ENCODE measurements at places on chromosomes 5 and 9.
A peak's percentile ranks its signal among the peaks of the same experiment; 100 is the strongest.

GRCh38 chr5:111211341-111211740 lies 12.8 kb upstream of the CAMK4 start:
- DNase-seq = no peak

DNA sequence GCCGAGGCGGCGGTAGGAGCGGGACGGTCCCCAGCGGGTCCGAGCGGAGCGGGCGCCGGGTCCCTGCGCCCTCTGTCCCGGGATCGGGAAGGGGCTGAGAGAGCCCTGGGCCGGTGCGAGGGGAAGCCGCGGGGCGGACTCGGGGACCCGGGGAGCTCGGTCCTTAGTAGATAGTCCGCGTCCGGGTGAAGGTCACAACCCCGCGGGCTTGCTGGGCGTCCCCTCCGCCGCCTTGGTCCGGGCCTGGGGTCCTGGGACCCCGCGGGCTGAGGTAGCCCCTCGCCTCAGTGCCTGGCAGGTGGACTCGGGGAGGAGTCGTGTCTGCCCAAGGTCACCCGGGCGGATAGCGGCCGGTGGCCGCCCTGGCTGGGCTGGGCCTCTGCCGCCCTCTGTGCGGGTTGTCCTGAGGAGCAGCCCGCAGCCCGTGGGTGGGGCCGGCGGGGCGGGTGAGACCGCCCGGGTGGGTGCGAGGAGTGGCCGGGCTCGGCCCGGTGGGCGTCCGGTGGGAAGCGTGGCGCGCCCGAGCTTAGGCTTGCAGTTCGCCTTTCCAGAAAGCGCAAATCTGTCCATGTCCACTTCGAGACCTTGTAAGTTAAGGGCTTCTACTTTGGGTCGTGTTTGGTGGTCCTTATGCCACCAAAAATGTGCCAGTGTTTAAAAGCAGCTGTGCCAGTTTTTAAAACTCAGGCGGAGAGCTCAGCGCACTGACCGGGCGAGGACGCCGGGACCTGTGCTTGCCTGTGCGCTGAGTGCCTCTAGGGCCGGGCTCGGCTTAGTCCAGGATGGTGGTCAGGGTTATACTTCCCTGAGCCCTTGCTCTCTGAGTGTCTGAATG lies 554 bp downstream of the SDHA start:
- DNase-seq = no peak

DNA sequence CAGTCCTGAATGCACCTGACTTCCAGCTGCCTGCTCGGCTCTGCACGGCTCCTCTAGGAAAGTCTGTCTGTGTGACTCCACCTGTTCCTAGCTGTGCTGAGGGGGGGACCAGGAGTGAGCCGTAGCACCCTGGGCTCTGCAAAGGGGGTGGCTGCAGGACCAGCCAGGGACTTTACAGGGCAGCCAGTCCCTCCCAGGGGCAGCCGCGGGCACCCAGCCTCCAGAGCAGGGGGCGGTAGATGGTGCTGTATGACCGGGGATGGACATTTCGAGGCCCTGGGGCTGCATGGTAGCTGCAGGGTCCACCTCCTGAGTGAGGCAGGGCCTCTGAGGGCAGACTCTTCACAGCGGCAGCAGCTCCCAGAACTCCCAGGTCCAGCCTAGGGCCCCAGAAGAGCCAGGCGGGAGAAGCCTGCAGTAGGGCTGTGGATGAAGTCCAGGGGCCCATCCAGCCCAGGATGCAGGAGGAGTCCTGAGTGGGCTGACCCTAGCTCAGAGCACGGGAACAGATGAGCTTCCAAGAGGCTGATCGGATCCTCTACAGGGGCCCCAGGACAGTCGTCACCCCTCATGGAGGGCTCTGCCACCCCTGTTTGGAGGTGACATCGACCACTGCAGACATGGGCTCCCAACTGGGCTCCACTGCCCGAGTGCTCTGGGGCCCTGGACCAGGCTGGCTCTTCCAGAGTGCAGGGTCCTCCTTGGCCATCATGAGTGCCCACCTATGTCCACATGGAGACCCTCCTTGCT lies 105.4 kb downstream of the ZNF354C start:
- no peak for DNase-seq

DNA sequence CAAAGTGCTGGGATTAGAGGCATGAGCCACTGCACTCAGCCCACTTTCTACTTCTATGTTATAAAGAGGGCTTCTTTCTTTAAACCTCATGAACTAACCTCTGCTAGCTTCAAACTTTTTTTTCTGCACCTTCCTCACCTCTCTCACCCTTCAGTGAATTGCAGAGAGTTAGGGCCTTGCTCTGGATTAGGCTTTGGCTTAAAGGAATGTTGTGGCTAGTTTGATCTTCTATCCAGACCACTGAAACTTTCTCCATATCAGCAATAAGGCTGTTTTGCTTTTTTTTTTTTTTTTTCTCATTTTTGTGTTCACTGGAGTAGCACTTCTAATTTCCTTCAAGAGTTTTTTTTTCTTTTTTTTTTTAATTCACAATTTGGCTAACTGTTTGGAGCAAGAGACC lies 216.4 kb upstream of the MAP3K1 start:
- no peak for DNase-seq

- no peak for DNase-seq
Observed at GRCh38 chr9:129511285-129511900, 109.5 kb downstream of the C9orf50 start.

DNA sequence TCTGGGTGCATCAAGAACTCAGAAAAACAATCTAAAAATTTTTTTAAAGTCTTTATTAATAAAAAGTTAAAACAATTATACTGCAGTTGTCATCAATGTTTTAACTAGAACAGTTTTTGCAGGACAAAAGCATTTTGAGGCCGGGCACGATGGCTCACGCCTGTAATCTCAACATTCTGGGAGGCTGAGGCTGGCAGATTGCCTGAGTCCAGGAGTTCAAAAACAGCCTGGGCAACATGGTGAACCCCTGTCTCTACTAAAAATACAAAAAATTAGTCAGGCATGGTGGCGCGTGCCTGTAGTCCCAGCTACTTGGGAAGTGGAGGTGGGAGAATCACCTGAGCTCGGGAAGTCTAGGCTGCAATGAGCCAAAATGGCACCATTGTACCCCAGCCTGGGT lies 5.2 kb upstream of the SPRY4 start:
- no peak for DNase-seq

DNA sequence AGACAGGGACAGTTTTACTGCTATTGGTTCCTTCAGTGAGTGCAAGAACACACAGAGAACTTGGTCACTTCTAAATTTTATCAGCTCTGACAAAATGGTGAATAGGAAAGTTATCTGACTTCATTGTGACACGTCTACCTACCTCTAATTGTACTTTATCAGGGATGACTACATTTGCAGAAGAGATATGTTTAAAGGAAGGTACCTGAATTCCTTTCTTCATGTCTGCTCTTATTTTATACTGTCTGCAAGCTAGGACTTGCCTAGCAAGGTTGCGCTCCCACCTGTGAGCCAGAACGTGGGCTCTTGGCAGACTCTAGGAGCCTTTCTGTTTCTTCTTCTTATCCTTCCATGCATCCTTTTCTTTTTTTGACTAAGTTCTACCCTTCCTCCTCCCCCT lies 1.6 kb downstream of the SLC27A6 start:
- DNase-seq = no peak

DNA sequence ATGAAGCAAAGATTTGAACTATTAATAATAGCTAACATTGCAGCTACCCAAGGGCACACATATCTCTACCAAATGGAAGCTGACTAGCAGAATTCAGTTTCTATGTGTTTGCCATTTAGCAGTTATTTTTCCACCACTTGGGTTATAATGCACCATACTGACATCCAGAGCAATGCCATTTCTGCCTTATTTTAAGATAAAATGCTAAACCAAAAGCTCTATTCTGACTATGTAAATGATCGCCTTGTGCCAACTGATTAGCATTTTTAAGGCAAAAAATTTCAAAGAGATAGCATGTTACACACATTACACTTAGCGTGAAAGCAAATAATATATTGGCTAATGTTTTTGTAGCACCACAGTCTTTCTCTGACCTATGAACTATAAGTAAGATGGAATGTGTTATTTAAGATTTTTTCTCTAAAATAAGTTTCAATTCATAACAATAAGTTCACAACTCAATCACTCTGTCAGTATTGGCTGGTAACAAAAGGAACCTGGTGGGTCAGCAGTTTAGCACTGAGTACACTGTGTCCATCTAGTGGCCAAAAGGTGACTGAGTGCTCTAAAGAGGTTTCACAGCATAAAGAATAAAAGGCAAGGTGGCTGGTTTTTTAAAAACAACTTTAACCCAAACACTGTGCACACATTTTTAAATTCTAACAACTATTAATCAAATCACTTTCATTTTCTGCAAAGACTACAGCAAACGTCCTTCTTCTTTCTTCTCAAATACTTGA lies 443.5 kb downstream of the PDE4D start:
- no peak for DNase-seq

- DNase-seq = no peak
Observed at GRCh38 chr5:178304761-178305645, 72.4 kb upstream of the PHYKPL start.

- no peak for DNase-seq
Observed at GRCh38 chr5:94812232-94812631, 193.8 kb downstream of the SLF1 start.

- DNase-seq = no peak
Observed at GRCh38 chr5:164351245-164351834, 845.9 kb downstream of the MAT2B start.

GRCh38 chr5:151721087-151721646 lies 34.5 kb upstream of the SPARC start:
- no peak for DNase-seq

DNA sequence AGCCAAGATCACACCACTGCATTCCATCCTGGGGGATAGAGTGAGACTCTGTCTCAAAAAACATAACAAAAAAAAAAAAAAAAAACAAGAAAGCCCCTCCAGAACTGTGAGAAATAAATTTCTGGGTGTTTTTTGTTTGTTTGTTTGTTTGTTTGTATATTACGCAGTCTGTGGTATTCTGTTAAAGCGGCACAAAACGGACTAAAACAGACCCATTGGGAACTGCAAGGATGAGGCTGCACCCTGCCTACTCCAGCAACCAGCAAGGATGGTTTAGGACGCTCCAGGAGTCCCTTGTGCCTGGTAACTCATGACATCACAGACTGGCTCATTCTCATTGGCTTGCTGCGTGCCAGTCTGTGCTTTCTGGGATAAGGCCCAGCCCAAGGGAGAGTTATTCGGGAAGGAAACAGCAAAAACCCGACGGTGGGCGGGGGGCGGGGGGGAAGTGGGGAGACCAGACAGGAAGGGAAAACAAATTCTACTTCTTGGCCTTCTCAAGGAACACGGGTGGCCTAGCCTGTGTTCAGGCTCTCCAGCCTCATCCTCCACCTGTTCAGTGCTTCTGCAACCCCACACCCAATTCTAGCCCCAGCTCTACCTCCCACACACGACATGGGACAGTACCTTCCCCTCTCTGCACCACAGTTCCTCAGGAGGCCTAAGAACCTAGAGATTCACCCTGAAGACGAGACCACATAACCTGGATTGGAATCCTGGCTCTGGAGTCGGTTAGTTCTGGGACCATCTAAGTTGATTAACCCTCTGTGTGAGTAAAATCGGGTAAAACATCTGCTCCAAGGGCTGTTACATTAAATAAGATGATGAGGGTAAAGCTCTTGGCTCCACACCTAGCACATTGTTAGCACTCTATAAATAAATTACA lies 2.8 kb downstream of the CD74 start:
- peak; percentile 61 for DNase-seq

DNA sequence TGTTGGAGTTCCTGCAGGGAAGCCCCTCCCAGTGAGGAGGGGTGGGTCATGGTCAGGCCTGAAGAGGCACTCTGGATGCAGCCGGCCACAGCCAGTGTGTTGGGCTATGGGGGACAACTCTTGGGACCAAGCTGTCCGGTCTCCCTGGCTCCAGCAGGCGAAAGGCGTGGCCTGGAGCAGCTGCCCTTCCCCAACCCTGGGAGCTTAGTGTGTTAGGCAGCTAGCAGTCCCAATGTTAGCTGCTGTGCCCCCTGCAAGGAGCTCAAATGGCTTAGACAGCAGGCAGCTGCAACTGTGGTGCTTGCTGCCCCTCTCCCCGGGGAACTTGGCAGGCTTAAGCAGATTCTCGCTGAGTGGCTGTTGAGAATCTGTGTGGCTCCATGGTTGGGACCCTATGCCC lies 67.5 kb upstream of the ACTBL2 start:
- no peak for DNase-seq

DNA sequence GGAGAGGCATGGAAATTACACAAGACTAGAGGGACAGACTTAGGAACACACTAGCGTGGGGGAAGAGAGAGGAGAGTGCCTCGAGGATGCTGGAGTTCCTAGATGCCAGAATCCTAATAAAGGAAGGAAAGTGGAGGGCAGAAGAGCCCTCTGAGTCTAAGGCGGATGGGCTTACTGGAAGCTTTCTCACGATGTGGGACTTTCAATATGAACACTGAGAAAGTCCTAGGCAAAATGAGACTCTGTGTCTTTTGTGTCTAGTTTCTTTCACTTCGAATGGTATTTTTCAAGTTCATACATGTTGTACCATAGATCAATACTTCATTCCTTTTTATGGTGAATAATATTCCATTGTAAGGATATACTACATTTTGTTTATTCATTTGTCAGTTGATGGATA lies 239.4 kb downstream of the NSG2 start:
- no peak for DNase-seq

DNA sequence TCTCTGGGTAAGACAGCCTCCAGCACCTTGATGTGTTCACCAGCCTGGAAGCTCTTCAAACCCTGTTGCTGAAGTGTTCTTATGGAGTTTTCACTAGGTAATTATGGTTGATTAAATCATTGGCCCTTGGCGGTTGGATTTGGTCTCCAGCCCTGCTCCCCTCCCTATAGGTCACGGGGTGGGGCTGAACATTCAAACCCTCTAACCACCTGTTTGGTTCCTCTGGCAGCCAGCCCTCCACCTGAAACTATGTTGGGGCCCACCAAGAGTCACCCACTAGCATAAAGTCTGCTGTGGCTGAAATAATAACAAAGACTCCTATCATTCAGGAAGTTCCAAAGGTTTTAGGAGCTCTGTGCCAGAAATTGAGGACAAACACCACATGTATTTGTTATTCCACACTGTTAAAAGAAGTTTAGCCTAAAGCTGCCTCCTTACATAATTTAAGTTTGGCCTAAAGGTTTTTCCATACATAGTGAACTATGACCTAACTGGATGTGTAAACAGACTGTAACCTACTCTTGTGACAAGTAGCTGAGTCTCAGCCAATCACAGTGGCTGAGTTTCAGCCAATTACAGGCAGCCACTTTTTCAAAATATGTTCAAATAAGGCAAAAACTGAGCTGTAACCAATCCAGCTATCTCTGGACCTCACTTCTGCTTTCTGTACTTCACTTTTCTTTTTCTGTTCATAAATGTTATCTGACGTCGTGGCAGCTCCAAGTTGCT lies 34.8 kb downstream of the TMEM252 start:
- DNase-seq = no peak

GRCh38 chr5:177595991-177596774 lies 3.7 kb upstream of the B4GALT7 start:
- DNase-seq = no peak

Data from thoracic aorta (tissue), 2 donors.